C1 segment of cervical spinal cord (tissue), 14 donors: ENCODE measurements at places on chromosomes 1 and 21.

GRCh38 chr21:39911286-39912199 is 44.3 kb downstream of the PCP4 start:
- no peak for DNase-seq

DNA sequence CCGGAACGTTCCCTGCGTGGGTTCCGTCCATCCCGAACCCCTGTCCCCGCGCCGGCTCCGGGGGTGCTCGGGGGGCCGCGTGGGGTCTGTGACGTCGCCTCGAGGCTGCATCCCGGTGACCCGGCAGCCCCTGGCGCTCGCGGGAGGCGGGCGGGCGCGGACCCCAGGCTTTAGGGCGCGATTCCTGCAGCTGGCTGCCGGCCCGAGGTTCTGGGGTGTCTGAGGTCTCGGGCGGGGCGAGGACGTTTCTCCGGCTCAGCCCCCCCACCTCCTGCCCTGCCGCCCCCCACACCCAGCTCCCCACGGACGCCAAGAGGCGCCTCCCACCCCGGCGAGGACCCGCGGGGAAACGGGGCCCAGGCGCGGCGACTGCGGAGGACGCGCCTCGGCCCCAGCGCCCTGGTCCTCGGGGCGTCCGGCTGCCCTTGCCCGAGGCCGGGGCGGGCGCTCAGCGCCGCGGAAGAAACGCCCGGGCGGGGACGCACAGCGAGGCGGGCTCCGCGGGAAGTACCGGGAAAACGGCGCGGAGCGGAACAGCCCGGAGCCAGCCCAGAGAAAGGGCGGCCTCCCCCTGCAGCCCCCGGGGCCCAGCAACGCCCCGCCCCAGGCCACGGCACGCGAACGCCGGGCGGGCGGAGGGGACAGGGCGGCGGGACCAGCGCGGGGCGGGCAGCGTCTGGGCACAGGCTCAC is 1.3 kb upstream of the PCBP3 start:
- no peak for DNase-seq

GRCh38 chr1:212229654-212230053 is 55.6 kb upstream of the PPP2R5A start:
- DNase-seq: no peak

GRCh38 chr1:115107516-115108260 is 18.4 kb upstream of the TSPAN2 start:
- no peak for DNase-seq

DNA sequence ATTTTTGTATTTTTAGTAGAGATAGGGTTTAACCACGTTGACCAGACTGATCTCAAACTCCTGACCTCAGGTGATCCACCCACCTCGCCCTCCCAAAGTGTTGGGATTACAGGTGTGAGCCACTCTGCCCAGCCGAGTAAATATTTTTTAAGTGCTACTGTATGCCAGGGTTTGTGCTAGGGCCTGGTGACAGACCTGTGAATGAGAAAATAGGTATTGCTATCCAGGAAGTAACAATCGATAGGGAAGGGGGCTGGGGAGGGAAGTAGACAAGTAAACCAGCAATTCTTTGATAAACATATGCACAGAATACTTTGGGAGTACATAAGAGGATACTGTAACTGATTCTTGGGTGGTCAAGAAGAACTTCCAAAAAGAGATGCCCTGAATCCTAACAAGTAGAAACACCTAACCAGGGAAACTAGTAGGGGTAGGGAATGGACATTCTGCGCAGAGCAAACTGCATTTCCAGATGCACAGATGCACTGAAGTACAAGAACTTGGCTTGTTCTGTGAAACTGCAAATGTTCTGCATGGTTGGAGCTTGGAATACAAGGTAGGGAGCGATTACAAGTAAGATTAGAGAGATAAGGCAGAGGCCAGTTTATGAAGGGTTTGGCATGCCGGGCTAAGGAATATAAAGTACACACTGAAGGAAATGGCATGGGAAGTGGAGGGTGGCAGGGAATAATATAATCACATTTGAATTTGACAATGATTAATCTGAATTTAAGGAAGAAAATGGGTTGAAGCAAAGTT is 19.0 kb upstream of the DOCK7 start:
- no peak for DNase-seq

GRCh38 chr1:19445417-19446342 is 39.7 kb downstream of the CAPZB start:
- no peak for DNase-seq
